Urinary bladder (tissue), 4 donors: ENCODE measurements at places on chromosomes 3 and 15. TPM values are rescaled to one million over a fixed set of nuclear protein-coding genes. Genes with fewer than 3 reads are reported as not detected.

DNA sequence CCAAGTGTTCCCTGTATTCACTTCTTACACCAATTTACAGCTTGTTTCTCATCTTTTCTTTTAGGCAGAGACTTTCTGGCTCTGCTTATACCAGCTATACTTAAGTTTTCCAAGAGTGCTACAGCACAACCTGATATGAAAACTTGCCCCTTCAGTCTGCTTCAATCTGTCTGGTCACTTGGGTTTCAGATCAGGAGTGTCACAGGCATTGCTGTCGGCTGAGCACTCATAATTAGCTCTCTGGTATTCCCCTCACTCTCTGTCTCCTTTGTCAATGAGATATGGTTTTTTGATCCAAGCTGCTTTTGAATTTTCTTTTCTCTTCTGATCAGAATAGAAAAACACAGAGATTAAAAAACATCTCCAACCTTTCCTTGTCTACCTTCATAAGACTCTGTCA is 194.9 kb upstream of the UMPS start:
- no peak for DNase-seq

- DNase-seq: no peak
Measured at GRCh38 chr3:179324270-179324754, 1.5 kb downstream of the ZNF639 start.

The HDGFL3 gene
- polyA plus RNA-seq: 34.1 TPM

The OSTN gene
- polyA plus RNA-seq: 0.06 TPM

DNA sequence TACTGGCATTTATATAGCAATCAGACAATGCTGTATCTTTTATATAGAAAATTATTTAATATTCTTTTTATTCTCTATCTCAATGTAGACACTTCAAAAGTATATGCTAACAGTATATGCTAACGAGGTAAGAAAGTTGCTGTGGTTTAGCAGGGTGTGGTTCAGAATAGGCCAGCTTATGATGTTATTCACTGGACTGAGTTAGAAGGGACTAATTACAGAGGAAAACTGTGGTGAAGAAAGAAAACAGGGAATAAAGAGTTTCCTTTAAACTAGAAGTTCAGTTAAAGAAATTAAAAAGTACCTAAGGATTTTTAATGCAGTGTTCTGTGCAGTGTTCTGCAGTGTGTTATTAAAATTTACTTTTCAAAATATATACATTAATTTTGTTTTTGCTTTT is 59.4 kb downstream of the MYO9A start:
- no peak for DNase-seq

The SV2B gene
- polyA plus RNA-seq: 1.2 TPM

The TRAT1 gene
- 0.34 TPM for polyA plus RNA-seq

The PRSS50 gene
- 0.10 TPM for polyA plus RNA-seq

DNA sequence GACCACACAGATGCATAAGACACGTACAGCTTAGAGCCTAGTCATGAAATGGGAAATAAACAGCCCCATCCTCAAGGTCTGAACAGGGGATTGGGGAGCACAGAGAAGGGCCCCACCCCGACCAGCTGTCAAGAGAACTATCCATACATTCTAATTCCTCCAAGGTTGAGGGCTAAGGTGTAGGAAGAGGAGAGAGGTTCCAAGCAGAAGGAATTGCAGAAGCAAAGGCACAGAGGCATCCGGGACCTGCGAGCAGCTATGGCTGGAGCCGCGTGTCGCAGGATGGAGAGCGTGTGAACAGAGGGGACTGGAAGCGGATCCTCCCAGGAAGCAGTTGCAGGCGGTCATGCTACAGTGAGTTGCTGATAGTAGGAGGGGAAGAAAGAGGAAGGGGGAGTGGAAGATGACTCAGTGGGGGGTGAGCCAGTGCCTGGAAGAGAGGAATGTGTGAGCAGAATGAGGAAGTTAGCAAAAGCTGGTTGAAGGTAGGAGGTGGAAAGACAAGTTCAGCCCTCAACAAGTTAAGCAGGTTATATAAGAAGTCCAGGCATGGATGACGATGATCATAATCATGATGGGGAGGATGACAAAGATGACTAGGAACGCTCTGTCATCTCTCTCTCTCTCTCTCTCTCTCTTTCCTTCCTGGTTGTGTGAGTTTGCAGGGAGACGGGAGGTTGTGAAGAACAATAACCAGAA is 89.7 kb downstream of the LIPC start:
- peak; percentile 76 for DNase-seq

DNA sequence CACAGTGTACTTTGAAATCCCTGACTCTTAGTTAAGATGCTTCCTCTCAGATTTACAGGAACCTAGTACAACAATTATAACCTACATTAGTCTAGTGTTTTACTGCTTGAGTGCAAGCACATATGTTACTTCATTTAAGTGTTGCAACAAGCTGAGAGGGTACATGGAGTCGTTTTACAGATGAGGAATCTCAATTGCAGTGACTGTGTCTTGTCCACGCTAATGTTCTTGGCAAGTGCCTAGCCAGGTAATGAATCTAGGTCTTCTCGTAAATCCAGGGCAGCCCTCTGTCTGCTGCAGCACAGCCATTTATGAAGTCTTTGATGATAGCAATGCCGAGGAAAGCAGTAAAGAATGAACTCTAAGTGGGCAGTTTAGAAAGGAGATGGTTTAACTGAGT is 384.4 kb upstream of the ARPP21 start:
- DNase-seq: no peak

The SEC61A1 gene
- polyA plus RNA-seq: 99.7 TPM

- no peak for DNase-seq
Measured at GRCh38 chr15:63586790-63587189, 10.4 kb upstream of the FBXL22 start.

The BFSP2 gene
- polyA plus RNA-seq: not detected

DNA sequence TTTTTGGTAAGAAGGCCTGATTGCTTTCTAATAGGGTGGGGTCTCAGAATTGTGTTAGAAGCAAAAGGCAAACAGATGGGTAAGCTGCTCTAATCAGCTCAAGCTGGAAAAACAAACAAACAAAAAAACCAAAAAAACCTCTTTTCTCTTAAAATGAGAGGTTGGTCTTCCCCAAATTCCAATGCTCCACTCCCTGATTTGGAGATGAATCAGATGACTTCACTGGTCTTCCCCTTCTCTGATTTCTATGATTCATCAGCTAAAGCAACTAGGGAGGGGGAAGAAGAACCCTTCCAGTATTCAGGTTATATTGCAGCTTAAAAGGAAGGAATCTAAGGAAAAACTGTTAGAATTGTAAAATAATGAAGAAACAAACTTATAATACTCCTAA is 9.6 kb upstream of the ANXA2 start:
- no peak for DNase-seq

- no peak for DNase-seq
Measured at GRCh38 chr3:39592311-39593050, 125.0 kb downstream of the MOBP start.

DNA sequence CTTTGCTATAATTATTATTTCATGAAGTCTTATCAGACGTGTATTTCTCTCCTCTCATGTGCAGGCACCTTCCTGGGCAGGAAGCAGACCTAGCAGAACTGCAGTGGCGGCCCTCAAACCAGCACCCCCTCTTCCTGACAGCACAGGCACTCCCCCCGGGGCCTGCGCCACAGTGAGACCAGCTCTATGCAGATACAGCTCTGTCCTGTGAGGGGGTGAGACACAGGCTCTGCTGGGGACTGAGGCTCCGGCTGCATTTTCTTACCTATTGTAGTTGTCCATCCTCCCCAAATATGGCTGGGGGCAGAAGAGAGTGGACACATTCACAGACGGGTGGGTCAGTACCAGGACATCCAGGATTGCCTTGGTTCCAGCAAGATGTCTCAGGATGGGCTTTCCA is 5.0 kb downstream of the CISH start:
- no peak for DNase-seq

- no peak for DNase-seq
Measured at GRCh38 chr3:99714146-99714545, 75.8 kb downstream of the COL8A1 start.

DNA sequence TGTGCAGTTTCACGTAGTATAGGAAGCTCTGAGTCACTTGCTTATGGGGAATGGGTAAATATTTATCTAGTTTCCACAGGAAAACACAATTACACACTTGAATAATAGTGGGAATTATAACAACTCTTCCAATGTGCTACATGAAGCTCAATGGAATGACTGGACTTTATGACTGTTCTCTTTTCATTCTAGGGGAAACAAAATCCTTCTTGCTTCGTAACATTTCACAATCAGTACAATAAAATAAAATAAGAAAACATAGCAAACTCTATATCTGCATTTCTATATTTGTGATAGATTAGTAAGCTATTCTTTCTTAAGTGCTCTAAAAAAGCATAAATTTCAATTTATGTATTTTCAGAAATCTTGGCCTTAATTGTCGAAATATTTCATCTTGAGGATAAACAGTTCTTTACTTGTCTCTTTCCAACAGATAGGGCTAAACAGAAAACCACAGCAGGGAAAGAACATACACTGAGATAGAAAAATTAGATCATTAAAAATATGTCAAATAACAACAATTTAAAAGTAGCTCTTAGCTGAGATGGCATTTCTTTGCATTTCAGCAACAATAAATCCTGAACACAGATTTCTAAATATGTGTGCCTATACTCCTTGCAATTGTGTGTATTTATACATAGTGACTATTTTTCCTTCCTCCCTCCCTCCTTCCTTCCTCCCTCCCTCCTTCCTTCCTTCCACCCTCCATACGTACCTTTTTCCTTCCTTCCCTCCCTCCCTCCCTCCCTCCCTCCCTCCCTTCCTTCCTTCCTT is 395.5 kb upstream of the KCNMB2 start:
- no peak for DNase-seq

DNA sequence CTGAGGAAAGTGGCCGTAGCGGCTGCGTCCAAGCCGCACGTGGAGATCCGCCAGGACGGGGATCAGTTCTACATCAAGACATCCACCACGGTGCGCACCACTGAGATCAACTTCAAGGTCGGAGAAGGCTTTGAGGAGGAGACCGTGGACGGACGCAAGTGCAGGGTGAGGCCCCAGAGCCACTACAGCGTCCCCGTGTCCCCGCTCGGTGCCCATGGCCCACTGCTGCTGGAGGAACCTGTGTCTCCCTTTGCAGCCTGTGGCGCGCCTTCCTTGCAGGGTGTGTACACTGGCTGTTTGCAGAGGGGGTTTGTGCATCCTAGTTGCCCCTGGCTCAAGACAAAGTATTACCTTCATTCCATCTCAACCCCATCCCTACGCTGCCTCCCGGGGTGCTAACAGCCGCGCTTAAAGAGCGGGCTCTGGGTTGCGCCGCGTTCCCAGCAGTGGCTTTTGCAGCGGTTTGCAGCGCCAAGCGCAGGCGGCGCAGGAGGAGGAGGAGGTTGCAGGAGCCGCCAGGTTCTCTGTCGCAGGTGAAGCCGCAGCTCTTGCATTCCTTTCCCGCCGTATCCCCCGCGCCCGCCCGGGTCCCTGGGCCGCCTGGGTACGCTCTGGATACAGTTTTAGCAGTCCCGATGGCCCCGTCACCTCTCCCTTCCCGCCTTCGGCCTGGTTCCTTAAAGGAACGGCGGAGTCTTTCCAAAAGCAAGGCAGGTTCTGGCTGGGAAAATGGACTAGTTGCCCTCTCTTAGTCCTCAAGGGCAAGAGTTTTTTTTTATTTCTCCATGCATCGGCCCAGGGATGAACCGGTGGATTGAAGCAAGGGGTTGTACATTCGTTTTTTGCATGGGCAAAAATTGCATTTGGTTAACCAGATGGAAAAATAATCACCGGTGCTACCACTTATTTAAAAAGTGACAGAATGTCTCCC is 1.2 kb downstream of the CRABP1 start:
- DNase-seq: no peak

GRCh38 chr3:94372026-94372425 is 309.2 kb downstream of the NSUN3 start:
- DNase-seq: no peak

The SNURF gene
- 66.0 TPM for polyA plus RNA-seq

DNA sequence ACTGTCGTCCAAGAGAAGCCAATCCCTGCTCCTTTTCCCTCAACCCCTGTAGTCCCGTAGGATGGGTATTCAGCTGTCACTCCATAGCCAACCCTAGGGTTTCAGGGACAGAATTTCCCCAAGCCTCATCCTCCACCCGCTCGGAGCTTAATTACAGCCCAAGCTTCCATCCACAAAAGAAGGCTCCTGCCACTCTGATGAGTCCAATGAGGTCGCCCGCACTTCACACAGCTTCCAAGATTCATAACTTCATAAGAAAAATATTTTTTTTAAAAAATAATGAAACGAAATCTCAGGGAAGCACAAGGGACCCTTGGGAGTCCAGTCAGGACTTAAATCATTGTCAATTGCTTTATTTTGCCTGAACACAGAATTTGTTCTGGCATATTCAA is 75.6 kb downstream of the SLC12A8 start:
- DNase-seq: no peak

The DPPA4 gene
- not detected for polyA plus RNA-seq

DNA sequence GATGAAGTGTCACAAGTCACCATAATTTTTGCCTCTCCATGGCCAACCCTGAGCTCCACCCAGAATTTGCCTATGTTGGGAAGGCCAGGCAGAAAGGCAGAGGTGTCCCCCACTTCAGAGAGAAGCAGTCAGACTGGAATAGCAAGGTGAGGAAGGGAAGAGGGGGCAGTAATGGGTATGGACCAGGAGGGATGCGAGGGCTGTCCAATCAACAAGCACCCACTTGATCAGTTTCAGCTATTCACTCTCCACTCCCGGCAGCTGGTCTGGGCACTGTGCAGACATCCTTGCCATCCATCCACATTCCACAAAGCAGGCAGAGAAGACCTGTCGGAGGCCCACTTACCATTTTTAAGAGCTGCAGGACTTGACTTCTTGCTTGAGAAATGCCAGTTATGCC is 43.5 kb upstream of the CTNNB1 start:
- no peak for DNase-seq

- no peak for DNase-seq
Measured at GRCh38 chr3:178304758-178305467, 231.3 kb upstream of the KCNMB2 start.

- DNase-seq: no peak
Measured at GRCh38 chr3:17508180-17508752, 234.2 kb downstream of the TBC1D5 start.

The DCLK3 gene
- polyA plus RNA-seq: 0.05 TPM
